Endothelial cell (in vitro differentiated cells): ENCODE measurements at places on chromosomes 13 and 19. TPM values are rescaled to one million over a fixed set of nuclear protein-coding genes. Genes with fewer than 3 reads are reported as not detected.

DNA sequence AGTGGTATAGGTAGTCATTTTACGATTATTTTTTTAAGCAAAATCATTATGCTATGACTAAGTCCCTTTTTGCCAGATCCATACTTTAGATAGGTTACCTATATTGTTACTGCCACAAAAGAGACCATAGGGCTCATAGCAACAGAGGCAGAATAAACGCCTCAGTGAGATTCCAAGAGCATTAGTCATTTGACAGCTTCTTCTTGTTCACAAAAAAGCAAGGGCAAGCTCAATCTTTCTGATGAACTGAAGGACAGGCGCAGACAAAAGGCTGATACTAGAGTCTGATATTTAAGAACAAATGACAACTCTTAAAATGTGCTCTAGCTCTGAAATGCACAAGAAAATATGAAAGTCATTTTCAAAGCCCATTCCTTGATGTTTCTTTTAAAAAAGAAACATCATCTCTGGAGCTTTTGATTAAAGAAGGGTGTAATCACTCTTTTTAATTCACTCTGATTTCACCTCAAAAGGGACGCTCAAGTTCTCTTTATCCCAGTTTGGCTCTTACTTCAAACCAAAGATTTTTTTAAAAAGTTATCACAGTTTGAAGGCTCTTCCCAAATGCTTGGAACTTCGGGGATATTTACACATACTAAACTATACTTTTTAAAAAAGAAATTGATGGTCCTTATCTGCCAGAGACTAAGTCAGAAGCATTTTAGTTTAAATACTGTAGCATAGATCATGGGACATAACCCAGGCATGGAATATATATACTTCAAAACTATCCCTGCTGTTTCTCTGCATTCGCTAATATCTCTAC is 187.2 kb downstream of the EFNB2 start:
- no peak for DNase-seq

The APC2 gene
- 1.9 TPM for total RNA-seq

- peak; percentile 98 for DNase-seq
Observed at GRCh38 chr19:51367565-51368365, 1.0 kb downstream of the CLDND2 start.

GRCh38 chr19:7856109-7856591 is 18.0 kb downstream of the PRR36 start:
- no peak for DNase-seq

- DNase-seq = no peak
Observed at GRCh38 chr19:6531163-6531955, 533 bp downstream of the TNFSF9 start.

- DNase-seq = no peak
Observed at GRCh38 chr19:35048911-35049411, 7.4 kb downstream of the HPN start.

DNA sequence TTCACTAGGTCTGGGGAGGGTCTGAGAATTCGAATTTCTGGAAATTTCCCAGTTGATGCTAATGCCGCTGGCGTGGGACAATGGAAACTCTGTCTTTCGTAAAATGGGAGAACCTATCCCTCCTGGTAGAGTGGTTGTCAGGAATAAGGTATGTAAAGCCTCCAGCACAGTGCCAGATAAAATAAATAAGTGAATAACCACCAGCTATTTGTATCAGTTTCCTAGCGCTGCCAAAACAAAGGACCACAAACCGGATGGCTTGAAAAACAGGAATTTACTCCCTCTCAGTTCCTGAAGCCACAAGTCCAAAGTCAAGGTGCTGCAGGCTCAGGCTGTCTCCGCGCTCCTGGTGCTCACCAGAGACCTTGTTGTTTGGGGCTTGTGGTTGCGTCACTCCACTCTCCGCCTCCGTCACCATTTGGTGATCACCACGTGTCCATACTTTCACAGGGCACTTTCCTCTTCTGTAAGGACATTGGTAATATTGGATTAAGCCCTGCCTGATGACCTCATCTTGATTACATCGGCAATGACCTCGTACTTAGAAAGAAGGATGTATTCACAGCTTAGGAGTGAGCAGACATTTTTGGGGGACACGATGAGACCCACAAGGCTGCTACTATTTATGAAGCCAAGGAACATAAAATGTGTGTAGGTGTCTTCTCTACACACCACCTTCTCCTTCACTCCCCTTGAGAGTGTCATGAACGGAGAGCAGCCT is 428.5 kb downstream of the IRS2 start:
- no peak for DNase-seq

GRCh38 chr19:45468803-45469131 is 971 bp downstream of the FOSB start:
- no peak for DNase-seq

DNA sequence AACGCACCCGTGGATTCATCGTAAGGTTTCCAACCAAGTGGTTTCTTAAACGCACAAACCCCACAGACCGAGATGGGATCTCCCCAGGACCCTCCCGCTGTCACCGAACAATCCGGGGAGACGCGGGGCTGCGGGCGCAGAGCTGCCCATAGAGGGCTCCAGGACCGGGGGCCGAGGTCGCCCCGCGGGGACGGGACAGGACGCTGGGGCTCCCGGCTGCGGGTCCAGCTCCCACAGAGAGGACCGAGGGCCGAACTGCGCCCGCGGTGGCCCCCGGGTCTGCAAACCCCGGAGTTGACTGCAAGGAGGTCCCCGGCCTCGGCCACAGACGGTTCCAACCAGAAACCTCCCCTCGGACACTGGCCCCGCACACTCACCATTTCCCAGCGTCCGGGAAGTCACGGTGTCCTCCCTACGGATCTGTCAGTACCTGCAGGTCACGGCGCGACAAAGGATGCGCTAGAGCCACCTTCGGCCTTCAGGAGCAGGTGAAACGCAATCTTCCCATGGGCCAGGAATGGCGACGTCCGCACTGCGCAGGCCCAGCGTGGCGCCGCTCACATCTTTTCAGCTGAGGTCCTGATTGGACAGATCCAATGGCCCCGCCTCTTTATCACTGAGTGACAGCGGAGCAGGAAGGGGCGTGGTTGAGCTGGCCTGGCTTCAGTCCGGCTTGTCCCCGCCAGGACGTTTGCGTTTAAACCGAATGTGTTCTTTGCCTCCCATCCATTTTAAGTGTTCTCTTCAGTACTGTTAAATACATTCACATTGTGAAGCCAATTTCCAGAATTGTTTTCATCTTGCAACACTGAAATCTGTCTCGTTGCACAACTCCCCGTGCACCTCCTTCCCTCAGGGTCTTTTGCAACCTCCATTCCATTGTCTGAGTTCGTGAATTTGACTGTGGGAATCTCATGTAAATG is at the start of gene ZNF14:
Gene ZNF14, minus strand, starts transcription at position 534 of the 923 bp plus-strand sequence. Its CDS starts 154 bp downstream, at position 380.
- DNase-seq = peak; percentile 87

GRCh38 chr19:44623626-44624025 is 10.3 kb downstream of the IGSF23 start:
- DNase-seq = no peak

The NKPD1 gene
- 0.67 TPM for total RNA-seq

The FAM216B gene
- total RNA-seq = not detected

The GRIK5 gene
- 18.4 TPM for total RNA-seq

DNA sequence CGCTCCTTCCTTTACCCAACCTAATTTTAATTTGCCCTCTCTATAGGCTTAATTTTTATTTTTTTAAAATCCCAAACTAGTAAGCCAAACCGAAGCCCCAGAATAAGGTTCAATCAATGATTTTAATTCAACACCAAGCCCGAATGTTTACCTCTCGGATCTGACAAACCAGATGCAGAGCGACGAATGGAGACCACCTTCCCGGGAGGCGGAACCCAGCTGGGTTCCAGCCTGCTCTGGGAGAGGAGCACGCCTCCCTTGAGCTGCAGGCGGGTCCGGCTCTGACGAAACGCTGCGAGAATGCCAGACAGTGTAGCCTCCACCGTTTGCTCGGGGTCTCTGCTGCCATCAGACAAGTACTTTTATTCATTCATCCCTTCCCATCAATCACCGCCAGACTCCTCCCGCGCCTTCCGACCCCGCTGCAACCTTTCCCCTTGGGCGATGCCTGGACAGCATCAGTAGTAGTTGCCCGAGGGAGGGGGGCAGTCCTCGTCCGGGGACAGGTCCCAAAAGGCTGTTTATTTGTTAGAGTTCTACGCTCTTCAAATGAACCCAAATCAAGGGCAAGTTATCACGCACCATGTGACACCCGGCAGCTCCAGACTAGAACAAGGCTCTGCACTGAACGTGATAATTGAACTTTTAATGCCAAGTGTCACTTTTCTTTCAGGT is 752 bp upstream of the EDNRB start:
- DNase-seq = peak; percentile 43

DNA sequence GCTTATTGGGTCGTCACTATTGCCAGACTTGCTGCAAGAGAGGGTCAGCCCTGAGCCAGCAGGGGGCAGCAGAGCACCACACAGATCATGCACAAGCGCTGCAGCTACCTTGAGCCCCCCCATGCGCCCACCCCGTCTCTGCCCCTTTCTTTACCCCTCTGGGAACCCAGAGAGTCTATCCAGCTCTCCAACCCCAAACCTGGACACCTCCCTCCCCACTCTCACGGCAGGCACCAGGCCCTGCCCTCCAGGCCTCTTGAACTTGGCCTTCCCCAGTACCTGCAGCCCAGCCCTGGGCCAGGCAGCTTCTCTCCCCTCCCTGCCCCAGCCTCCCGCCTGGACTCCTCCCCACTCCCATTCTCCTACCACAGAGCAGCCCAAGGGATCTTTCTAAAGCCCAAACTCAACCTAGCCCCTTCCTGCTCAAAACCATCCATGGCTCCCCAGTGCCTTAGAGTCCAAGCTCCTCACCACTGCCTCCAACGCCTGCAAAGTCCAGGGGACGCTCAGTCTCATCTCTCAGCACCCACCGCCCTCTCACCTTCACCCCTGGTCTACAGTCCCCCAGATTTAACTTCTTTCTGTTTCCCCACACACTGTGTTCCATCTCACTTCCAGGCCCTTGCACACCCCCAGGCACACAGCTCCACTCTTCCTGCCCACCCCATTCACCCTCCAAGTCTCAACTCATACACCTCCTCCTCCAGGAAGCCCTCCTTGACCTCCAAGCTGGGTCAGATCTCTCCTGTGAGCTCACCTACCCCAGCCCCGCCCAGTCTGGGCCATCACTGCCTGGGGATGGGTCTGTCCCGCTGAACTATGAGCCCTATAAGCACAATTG is 9.4 kb upstream of the CEACAM16 start:
- DNase-seq = peak; percentile 84

The HSPB6 gene
- not detected for total RNA-seq

DNA sequence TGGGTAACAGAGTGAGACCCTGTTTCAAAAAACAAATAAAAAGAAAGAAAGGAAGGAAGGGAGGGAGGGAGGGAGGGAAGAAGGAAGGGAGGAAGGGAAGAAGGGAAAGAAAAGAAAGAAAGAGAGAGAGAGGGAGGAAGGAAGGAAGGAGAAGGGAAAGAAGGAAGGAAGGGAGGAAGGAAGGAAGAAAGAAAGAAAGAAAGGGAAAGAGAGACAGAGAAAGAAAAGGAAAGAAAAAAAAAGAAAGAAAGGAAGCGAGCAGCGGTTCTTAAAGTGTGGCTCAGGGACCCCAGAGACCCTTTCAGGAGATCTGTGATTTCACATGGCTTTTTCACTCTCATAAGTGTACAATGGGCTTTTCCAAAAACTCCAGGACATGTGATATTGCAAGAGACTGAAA is 9.9 kb upstream of the CADM4 start:
- DNase-seq = no peak

DNA sequence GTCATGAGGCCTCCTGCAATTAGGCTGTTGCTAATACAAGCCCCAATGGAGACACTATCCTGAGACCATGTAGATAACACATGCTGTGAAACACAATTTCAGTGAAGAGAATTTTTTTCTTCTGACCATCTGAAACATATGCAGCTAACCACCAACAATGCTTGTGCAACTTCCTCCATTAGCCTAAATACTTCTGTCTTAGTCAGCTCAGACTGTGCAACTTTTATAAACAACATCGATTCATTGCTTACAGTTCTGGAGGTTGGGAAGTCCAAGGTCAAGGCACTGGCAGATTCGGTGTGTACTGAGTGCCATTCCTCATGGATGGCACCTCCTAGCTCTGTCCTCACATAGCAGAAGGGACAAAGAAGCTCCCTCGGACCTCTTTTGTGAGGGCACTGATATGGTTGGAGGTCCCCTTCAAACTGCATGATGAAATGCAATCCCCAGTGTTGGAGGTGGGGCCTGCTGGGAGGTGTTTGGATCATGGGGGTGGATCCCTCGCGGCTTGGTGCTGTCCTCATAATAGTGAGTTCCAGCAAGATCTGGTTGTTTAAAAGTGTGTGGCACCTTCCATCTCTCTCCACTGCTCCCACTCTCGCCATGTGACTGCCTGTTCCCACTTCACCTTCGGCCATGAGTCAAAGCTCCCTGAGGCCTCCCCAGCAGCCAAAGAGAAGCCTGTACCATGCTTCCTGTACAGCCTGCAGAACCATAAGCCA is 27.7 kb downstream of the STK24 start:
- no peak for DNase-seq

- no peak for DNase-seq
Observed at GRCh38 chr19:45747513-45747912, 14.3 kb downstream of the MEIOSIN start.
